ENCODE measurements at places on chromosomes 3 and 15.

- DNase-seq, result no peak
Observed at GRCh38 chr3:55519019-55519418, 31.9 kb upstream of the WNT5A start.

- DNase-seq, result no peak
Observed at GRCh38 chr3:87354398-87354797, 78.0 kb upstream of the POU1F1 start.

DNA sequence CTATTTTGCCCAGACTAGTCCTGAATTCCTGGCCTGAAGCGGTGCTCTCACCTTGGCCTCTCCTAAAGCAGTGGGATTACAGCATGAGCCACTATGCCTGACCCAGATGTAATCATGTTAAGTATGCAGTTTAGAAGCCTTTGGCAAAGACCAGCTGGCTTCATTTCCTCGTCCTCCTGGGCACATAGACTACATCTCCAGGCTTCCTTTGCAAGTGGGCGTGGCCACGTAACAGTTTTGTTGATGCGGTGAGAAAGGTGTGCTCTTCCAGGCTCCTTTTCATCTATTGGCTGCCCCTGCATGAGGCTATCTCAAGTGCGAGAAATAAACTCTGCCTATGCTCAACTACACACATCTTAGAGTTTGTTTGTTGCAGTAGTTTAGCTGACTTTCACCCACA, 13.0 kb downstream of the SV2B start:
- DNase-seq, result no peak

- DNase-seq, result no peak
Observed at GRCh38 chr3:195889870-195890295, 18.5 kb downstream of the TNK2 start.

- DNase-seq, result no peak
Observed at GRCh38 chr15:79130535-79131130, 40.1 kb upstream of the RASGRF1 start.

DNA sequence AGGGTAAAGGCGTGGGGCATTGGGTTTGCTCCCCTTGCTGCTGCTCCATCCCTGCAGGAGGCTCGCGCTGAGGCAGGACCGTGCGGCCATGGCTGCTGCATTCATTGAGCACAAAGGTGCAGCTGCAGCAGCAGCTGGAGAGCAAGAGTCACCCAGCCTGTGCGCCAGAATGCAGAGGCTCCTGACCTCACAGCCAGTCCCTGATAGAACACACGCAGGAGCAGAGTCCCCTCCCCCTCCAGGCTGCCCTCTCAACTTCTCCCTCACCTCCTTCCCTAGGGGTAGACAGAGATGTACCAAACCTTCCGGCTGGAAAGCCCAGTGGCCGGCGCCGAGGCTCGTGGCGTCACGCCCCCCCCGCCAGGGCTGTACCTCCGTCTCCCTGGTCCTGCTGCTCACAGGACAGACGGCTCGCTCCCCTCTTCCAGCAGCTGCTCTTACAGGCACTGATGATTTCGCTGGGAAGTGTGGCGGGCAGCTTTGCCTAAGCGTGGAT, 47.0 kb downstream of the PGPEP1L start:
- no peak for DNase-seq

DNA sequence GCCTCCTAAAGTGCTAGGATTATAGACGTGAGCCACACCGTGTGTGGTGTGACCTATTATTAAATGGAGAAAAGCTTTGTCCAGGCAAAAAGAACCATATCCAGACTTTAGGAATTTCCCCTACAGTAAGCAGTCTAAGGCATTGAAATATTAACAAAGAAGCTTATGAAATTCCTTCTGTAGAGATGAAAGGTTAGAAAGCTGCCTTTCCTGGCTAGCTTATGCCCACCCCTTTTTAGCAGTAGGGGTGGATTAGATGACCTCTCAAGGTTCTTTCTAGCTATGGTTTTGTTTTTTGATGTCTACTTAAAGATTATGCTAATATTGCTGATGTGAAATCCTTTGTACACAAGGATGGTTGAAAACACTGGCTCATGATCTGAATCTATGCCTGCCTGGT, 13.9 kb downstream of the OXSM start:
- no peak for DNase-seq

- no peak for DNase-seq
Observed at GRCh38 chr3:170751083-170751898, 118.7 kb downstream of the RPL22L1 start.

GRCh38 chr3:154971771-154972326, 108.3 kb upstream of the MME start:
- DNase-seq, result no peak

GRCh38 chr3:31724651-31725050, 191.9 kb downstream of the STT3B start:
- DNase-seq, result no peak

DNA sequence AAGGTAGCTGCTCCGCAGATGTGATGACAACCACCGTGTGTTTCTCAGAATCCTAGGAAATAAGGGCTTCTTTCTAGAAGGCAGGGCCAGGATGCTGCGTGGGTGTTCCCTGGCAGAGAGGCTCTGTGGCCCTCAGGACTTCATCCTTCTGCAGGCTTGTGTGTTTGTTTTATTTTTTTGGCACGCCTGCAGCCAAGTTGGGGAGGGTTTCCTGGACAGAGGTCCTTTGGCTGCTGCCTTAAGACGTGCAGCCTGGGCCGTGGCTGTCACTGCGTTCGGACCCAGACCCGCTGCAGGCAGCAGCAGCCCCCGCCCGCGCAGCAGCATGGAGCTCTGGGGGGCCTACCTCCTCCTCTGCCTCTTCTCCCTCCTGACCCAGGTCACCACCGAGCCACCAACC, at the start of gene CLEC3B:
Gene CLEC3B, plus strand, starts transcription at position 266 of the 400 bp plus-strand sequence. Its CDS starts 60 bp downstream, at position 326.
- DNase-seq, result no peak

GRCh38 chr3:69409011-69409410, 23.1 kb upstream of the FRMD4B start:
- DNase-seq, result no peak

- no peak for DNase-seq
Observed at GRCh38 chr3:135348690-135349089, 553.6 kb downstream of the EPHB1 start.

GRCh38 chr15:89576417-89576773, 1.1 kb downstream of the TICRR start:
- no peak for DNase-seq

DNA sequence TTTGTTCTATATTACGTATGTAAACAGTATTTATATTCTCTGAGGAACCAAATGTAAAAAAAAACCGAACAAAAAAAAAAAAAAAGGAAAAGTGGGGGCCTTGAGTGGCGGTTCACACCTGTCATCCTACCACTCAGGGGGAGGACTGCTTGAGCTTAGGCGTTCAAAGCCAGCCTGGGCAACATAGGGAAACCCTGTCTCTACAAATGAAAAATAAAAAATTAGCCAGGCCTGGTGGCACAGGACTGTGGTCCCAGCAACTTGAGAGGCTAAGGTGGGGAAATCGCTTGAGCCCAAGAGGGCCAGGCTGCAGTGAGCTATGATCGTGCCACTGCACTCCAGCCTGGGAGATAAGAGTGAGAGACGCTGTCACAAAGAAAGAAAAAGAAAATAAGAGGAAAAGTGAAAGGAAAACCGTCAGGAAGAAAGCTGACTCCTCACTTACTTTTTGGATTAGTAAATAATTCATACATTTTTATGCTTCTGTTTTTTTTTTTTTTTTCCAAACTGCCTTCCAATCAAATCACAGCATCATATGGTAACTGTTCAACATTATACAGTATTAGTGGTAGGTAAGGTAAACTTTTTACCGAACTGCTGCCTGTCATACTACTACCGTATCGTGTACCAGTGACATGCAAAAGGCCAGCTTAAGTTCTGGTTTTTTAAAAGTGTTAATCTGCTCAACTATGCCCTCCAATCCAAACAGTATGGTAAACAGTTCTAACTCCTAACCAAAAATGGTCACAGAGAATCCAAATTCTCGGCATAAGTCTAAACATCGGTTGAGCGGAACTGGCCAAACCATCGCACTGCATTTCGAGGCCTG, 1.2 kb downstream of the PHC3 start:
- DNase-seq, result no peak

GRCh38 chr15:100466073-100466472, 62.7 kb downstream of the CERS3 start:
- DNase-seq, result no peak

DNA sequence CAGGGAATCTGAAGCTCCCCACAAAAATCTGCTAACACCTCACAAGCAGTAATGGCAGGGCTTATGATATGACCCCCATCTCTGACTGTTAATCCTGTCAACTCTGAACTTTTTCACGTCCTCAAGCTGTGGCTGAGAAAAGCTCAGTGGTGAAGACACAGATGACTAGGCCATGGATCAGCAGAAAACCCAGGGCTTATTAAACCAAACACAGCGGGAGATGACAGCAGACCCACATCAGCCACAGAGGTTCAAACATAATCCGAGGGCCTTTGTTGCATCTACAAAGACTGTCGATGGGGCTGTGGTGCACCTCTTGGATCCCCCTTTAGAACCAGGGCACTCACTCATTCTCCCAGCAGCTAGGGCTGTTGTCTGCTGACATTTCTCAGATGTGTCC, 50.4 kb downstream of the GLB1 start:
- DNase-seq, result no peak

GRCh38 chr15:58524247-58524646, 92.5 kb downstream of the LIPC start:
- DNase-seq, result no peak

DNA sequence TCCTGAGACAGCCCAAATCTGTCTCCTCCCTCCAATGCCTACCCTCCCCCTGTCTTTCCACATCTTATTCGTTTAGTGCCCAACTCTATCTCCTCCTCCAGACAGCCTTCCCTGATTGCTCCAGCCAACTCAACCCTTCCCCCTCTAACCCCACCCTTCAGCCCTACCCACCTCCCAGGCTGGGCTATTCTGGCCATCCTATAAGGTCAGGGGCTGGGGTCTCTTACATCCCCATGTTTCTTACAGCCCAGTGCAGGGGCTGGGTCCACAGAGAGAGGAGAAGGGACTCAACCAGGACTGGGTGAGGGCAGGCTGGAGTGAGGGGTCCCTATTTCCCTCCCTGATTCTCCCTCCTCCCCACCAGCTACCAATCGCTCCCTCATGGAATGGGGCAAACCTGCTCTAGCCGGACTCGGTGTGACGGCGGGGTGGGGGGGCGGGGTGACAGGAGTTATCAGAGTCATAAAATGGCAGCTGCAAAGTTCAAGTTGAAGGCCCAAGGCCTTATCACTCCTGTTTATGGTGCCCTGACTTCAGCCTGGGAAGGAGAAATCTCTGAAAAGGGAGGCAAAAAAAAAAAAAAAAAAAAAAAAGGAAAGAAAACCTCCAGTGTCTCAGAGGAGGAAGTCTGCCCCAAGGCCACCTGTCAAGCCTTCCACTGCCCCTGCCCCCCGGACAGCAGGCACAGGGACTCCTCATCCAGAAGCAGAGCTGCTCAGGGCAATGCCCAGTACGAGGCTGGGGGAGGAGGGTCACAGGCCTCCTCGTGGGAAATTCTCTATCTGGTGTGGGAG, 2.1 kb downstream of the VIPR1 start:
- no peak for DNase-seq

GRCh38 chr15:44790215-44790614, 53.9 kb downstream of the TRIM69 start:
- DNase-seq, result no peak

Measured in effector CD4-positive, alpha-beta T cell (primary cell).